ENCODE measurements at places on chromosomes 7 and 10. TPM values are rescaled to one million over a fixed set of nuclear protein-coding genes. Genes with fewer than 3 reads are reported as not detected.

BCAP29 gene
- polyA plus RNA-seq, result 18.3 TPM

ACHE gene
- polyA plus RNA-seq, result 0.73 TPM

RBP3 gene
- polyA plus RNA-seq, result not detected

PBLD gene
- 4.4 TPM for polyA plus RNA-seq

STAG3 gene
- 2.1 TPM for polyA plus RNA-seq

ZPBP gene
- polyA plus RNA-seq, result not detected

VWC2 gene
- 0.67 TPM for polyA plus RNA-seq

ABLIM1 gene
- 153 TPM for polyA plus RNA-seq

VAX1 gene
- polyA plus RNA-seq, result not detected

LRMDA gene
- 4.1 TPM for polyA plus RNA-seq

TBC1D12 gene
- 32.4 TPM for polyA plus RNA-seq

SLC26A3 gene
- polyA plus RNA-seq, result not detected

DKK1 gene
- polyA plus RNA-seq, result not detected

DUS4L gene
- 8.7 TPM for polyA plus RNA-seq

GPR15LG gene
- not detected for polyA plus RNA-seq

SEMA3A gene
- polyA plus RNA-seq, result 17.0 TPM

NEBL gene
- 10.8 TPM for polyA plus RNA-seq

SRPK2 gene
- polyA plus RNA-seq, result 181 TPM

OPN4 gene
- not detected for polyA plus RNA-seq

GPR85 gene
- 30.1 TPM for polyA plus RNA-seq

C10orf143 gene
- polyA plus RNA-seq, result 0.32 TPM

EPHB4 gene
- not detected for polyA plus RNA-seq

SUGCT gene
- 1.4 TPM for polyA plus RNA-seq

GDF10 gene
- 32.1 TPM for polyA plus RNA-seq

RALA gene
- 50.7 TPM for polyA plus RNA-seq

SLC13A1 gene
- not detected for polyA plus RNA-seq

DEPP1 gene
- polyA plus RNA-seq, result 9.9 TPM

ACTL6B gene
- 15.7 TPM for polyA plus RNA-seq

PRSS37 gene
- polyA plus RNA-seq, result 1.6 TPM

DPP6 gene
- 60.8 TPM for polyA plus RNA-seq

ELMO1 gene
- 131 TPM for polyA plus RNA-seq

SCART1 gene
- polyA plus RNA-seq, result 0.67 TPM

PAPSS2 gene
- polyA plus RNA-seq, result 2.3 TPM

GNAI1 gene
- 250 TPM for polyA plus RNA-seq

ZNF853 gene
- polyA plus RNA-seq, result not detected

MYO3A gene
- not detected for polyA plus RNA-seq

ENKUR gene
- 7.7 TPM for polyA plus RNA-seq

AKR1D1 gene
- not detected for polyA plus RNA-seq

TMEM236 gene
- 0.13 TPM for polyA plus RNA-seq

JCAD gene
- 11.6 TPM for polyA plus RNA-seq

PNLIPRP3 gene
- not detected for polyA plus RNA-seq

KCNH2 gene
- polyA plus RNA-seq, result 4.1 TPM

KCND2 gene
- 10.5 TPM for polyA plus RNA-seq

SUN3 gene
- polyA plus RNA-seq, result not detected

CTAGE6 gene
- not detected for polyA plus RNA-seq
